Activated naive CD4-positive, alpha-beta T cell treated with anti-CD3 and anti-CD28 coated beads, Interleukin-2, amount 50 U/mL, for 72 hours (primary cell): ENCODE measurements at places on chromosomes 6 and 20.
A peak's percentile ranks its signal among the peaks of the same experiment; 100 is the strongest.

DNA sequence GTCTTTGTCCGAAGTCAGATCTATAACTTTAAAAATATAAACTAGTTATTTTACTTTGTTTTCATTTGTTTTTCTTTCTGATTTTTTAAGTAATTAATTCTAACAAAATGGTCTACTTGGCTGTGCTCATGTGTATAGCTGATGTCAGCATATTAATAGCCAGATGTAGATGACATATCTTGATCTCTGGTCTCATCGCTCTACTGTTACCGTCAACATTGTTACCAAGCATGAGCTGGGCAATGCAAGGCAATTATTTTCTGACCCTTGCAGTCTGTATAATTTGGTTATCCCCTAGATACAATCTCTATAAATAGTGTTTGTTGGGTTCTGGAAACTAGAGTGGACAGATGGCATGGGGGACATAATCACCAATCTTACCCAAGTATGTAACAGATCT lies 151.6 kb upstream of the PTPRK start:
- no peak for DNase-seq

DNA sequence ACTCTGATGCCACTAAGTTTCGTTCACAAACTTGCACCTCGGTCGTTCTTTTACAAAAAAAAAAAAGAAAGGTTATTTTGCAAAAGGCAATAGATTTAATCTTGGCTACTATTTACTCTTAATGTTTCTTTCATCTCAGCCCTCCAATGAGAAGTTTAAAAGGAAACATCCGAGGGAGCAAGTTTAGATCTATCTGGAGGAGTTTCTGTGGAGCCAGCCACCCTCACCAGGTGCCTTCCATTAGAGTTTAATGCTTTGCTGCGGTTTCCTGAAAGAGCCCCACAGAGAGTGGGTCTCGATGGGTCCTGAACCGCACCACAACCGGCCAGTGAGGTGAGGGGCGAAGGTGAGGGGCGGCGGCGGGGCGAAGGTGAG lies 632 bp downstream of the PRKN start:
- peak; percentile 8 for DNase-seq

- no peak for DNase-seq
Observed at GRCh38 chr6:3805448-3806123, 43.6 kb upstream of the FAM50B start.

DNA sequence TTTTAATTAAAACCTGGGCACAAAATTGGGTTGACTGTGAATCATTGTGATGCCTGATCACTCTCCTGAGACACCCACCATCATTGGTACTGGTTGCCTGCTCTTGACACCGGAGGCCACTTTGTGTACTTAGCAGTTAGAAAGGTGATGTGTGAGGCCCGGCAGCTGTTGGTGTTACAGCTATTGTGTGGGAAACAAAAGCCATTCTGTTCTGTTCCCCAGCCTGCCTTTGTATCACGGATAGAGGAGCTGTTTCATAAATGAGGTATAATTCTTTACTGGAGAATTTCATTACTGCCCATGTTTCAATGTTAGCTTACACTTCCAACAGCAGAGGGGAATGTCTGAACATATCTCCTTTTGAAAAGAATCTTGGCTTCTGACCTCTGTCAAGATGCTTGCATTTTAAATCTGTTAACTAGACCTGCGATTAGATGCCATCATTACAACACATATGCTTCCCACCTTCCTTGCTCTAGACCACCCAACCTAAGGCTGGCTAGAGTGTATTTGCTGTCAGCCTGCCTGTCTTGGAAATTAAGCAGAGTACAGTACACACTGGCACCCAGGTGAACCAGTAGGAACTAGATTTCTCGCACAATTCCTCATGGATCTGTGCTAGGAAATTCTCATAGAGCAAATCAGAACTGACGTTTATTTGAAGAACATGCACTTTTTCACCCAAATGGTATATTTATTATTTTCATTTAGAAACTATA lies 142.4 kb upstream of the INSM1 start:
- DNase-seq, result no peak

DNA sequence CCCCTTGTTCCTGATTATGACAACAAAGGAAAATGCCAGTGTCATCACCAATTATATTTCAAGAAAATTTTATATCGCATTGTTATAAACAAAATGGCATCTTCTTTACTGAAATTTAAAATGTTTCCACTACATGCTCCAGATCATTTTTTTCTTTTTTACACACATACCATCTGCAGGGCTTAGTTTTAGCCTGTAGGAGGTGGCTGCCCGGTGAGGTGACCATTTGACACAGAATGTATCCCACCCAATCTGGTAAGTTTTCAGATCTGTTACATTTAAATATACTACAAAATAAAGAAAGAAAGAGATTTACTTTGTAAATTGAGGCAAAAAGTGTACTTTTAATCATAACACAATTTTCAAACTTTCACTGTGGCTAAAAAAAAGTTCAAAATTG lies 81.8 kb downstream of the COL12A1 start:
- no peak for DNase-seq

DNA sequence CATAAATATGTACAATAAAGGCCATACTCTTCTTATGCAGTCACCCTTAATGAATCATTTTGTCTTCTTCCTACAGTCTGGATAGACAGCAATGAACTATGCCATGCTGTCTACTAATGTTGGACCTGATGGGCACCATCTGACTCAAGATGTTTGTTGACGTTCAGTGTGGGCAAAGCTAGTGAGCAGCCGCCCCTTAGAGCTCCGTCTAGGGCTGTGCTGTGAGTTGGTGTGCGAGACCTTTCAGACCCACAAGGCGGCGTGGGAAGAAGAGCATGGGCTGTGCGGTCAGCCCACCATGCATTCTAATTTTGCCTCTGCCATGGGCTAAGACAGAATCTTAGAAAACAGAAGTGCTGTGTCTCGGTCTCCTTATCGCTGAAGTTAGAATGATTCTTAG lies 829.4 kb downstream of the QKI start:
- no peak for DNase-seq
